Right ventricle myocardium superior (tissue), 1 donor: ENCODE measurements at places on chromosomes 16 and 17.

DNA sequence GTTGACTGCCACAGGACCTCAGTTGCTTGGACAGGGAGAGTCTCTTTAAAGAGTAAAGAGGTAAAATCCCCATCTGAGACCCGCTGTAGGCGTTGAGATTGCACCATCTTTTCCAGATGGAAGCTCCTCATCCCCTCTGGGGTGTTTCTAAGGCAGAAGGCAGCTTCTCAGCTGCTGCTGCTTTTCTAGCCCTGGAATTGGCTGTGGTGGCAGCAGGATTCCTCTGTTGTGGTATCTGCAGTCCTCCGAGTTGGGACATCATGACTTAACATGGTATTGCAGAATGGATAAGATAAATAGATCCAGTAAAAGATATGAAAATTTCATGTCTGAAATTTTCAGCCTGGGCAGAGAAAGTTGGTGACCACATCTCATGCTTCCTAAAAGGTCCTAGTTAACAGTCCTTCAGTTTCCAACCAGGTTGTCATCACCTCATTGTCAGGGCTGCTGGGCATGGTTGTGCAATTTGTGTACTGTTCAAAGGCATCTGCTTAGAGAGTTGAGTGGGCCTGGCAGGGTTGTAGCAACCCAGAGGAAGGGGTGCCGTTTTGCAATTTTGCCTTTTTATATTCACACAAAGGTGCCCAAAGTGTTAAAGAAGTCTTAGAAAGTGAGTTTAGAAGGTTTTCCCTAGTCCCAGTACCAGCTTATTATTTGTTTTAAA is 150.4 kb downstream of the SPECC1 start:
- no peak for DNase-seq

GRCh38 chr17:17769869-17770631 is 66.7 kb downstream of the SREBF1 start:
- DNase-seq = no peak

GRCh38 chr16:87536795-87537142 is 43.9 kb upstream of the ZCCHC14 start:
- no peak for DNase-seq

DNA sequence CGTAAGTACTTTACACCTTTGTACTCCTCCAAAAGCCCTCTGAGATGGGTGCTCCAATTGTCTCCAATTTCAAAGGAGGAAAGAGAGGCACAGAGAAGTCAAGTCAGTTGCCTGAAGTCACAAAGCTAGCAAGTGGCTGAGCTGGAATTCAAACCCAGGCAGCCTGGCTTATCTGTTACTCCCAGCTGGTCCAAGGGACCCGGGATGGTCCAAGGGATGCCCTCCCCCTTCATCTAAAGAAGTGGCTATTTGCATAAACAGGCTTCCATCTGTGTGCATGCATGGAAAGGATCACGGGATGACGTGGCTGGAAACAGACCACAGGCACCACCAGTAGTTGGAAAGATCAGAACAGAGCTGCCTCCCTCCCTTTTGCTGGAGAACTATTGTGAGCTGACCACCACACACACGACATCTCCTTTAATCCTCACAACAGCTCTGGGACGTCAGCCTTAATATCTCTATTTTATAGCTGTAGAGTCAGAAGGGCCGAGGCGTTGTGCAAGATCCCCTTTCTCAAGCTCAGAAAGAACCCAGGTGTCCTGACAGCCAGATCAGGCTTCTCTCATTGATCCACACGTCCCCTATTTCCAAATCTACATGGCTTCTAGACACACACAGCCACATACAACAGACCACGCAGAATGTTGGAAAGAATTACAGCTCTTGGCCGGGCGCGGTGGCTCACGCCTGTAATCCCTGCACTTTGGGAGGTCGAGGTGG is 10.9 kb upstream of the COL1A1 start:
- no peak for DNase-seq

DNA sequence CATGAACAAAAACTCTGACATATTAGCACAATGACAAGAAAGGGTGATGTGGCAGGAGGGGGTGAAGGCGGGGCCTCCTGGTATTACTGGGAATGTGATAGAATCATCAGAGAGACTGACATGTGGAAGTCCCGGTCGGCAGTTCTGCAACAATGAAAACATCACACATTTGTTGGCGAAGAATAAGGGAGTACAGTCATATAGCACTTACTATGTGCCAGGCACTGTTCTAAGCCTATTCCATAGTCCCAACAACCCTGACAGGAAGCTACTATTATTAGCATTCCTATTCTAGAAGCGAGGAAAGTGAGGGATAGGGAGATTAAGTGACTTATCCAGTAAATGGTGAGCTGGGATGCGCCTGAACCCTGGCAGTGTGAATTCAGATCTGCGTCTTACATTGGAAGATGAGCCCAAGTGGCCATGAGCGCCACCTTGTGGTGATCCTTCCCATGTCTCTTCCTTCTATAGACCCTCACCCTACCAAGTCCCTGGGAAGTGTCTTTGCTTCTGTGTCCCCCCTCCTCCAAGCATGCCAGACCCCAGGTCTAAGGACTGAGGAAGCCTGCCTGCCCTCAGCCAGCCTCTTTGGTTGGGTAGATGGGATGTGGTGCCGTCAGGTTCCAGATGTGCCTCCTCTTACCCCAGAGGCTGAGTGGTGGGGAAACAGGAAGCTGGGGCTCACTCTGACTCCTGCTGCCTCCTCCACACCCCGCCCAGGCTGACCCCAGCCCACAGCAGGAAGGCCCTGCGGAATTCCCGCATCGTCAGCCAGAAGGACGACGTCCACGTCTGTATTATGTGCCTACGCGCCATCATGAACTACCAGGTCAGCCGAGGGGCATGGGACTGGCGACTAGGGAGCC is 14.0 kb downstream of the FMNL1 start:
- peak; percentile 88 for DNase-seq

- DNase-seq = peak; percentile 13
These were observed 9.4 kb upstream of the DNASE1 start for GRCh38 chr16:3645108-3645503.
